M059J (cell line): ENCODE measurements at places on chromosomes 3 and 15. TPM values are rescaled to one million over a fixed set of nuclear protein-coding genes. Genes with fewer than 3 reads are reported as not detected.

- DNase-seq, result peak; percentile 89
Observed at GRCh38 chr15:87609474-87609873, 647.1 kb downstream of the NTRK3 start.

DNA sequence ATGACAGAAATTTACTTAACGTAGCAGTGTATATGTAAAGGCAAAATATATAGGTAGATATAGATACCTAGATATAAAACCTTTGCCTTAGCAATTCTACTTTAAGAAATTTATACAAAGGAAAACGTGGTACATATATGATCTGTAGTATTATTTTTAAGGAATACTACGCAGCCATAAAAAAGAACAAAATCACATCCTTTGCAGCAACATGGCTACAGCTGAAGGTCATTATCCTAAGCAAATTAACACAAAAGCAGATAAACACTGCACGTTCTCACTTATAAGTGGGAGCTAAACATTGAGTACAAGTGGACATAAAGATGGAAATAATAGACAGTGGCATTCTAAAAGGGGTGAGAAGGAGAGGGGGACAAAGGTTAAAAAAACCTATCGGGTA, 14.8 kb upstream of the LIPC start:
- DNase-seq, result no peak

- no peak for DNase-seq
Observed at GRCh38 chr3:25191673-25192072, 236.4 kb upstream of the RARB start.

SRP14 gene
- total RNA-seq, result 236 and 307 TPM in 2 replicates

MORC1 gene
- 0.02 TPM in 1 of 2 replicates, not detected in the other for total RNA-seq

DNA sequence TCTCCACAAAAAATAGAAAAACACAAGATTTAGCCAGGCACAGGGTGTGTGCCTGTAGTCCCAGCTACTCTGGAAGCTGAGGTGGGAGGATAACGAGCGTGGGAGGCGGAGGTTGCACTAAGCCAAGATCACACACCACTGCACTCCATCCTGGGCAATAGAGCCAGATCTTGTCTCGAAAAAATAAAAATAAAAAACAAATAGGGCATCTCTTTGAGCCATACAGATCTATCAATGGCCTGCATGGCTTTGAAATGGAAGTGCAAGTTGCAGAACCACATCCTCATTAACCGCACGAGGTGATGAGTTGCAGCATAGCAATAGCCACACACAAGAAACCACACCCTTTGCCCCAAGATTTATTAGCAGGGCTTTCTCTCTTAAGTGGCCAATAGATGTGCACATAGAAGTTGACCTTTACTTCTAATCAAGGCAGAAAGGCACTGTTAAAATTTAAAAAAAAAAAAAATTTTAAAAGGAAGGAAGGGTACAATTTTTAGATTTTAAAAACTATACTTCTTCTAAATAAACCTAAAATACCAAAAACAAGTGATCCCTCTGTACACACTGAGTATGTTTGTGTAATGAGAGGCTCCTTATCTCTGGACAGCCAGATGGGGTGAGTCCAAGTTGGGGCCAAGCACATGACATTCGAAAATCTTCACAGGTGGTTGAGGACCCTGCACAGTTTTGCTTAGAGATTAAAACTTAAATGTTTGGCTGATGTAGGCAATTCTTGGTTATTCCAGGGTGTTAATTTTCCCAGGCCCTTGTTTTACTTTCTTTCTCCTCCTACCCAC, 53.4 kb downstream of the FILIP1L start:
- no peak for DNase-seq

GCNT3 gene
- total RNA-seq, result 1.1 and 1.6 TPM in 2 replicates

DNA sequence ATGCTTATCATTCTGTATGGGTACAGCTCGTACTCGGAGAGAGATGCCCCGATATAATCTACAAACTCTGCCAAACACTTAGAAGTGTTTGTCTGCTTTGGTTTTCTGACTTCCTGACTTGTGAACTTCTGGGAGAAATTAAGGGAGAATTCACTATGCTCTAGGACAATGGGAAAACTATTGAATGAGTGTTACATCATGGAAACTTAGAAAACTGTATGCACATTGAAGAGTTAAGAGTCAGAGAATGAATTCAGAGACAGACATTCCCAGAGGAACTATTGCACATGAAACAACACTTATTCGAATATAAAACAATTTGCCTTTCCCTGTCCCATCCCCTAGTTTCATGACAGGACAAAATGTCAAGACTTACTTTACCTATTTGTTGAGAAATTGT, 57.8 kb downstream of the DTWD1 start:
- no peak for DNase-seq

DNA sequence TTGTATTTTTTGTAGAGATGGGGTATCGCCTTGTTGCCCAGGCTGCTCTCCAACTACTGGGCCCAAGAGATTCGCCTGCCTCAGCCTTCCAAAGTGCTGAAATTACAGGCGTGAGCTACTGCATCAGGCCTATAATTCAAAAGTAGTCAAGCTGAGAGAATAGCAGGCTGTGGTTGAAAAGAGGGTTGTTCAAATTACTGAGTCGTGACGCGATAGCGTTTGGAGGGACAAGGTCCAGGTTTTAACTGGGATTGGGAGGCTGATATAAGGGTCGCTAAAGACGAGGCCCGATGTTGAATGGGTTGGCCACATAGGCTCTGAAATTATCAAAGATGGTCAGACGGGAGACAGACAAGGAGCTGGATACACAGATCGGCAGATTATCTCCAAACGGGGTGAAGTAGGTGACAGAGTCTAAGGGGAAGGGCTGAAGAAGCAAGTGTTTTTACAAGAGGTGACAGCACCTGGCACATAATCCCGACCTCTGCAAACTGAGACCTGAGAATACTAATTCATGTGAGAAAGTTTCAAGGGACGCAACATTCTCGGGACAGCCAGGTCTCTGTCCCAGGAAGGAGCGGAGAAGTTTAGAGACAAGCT, 759 bp upstream of the ARID3B start:
- DNase-seq, result peak; percentile 59

ATOSA gene
- total RNA-seq, result 11.3 and 13.2 TPM in 2 replicates

DNA sequence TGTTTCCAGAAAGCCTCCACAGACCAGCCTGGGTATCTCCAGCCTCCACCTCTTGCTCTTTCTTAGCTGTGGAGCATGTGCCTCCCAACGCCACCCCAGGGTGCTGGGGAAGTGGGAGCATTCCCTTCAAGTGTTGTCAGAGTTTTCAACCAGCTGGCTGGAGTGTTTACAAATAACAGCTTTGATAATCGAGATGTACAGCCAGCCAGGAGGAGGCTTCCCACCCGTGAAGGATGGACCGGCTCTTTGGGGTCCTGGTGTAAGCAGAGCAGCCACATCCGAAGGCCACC, 8.5 kb upstream of the OXTR start:
- DNase-seq, result no peak

DNA sequence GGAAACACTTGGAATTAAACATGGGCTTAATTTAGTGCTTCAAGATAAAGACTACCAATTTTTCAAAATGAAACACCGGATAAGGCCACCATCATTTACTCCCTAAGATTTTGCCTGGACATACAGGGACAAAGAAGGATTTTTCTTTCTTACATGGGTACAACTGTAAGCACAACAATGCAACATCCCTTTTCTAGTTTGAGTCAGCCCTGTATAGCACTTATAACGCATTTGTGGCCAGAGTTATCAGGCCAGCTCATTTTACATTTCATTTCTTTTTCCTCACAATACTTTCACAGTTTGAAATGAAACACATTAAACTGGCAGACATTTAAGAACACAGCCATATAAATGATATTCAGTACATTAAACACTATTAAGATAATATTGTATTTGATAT, 9.8 kb upstream of the SUCNR1 start:
- peak; percentile 57 for DNase-seq

PCOLCE2 gene
- 21.6 and 26.5 TPM in 2 replicates for total RNA-seq

PCLAF gene
- 90.7 and 163 TPM in 2 replicates for total RNA-seq

- DNase-seq, result no peak
Observed at GRCh38 chr15:28914483-28915023, 28.8 kb downstream of the APBA2 start.

DNA sequence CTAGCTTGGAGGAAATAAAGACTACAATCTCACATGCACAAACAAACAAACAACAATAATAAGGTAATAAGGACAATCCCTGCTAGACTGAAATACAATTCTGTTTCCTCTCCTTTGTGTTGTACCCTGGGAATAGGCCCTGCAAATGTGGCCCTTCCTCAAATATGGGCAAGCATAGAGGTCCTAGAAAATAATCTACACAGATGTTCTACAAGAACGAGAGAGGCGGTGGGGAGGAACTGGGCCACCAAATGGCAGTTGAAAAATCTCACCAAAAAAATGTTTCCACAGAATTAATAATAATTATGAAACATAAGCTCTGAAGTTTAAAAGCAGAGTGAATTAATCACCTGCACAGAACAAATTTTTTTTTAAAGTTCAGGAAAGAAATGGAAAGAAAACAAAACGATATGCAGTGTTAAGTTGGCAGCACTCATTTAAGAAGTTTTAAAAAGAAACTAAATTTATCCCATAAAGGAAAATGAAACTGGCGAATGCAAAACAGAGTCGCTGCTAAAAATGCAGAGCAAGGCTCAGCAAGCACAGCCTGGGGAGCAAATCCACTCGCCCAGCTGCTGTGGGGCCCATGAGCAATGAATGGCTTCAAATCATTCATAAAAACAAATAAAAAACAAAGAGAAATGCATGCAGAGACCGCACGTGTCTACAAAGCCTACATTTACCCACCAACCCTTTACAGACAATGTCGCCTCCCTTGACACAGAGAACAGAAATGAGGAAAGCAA, 475.4 kb downstream of the OCA2 start:
- DNase-seq, result no peak

TMEM158 gene
- total RNA-seq, result 191 and 272 TPM in 2 replicates

FSIP1 gene
- 0.64 and 0.76 TPM in 2 replicates for total RNA-seq

DNA sequence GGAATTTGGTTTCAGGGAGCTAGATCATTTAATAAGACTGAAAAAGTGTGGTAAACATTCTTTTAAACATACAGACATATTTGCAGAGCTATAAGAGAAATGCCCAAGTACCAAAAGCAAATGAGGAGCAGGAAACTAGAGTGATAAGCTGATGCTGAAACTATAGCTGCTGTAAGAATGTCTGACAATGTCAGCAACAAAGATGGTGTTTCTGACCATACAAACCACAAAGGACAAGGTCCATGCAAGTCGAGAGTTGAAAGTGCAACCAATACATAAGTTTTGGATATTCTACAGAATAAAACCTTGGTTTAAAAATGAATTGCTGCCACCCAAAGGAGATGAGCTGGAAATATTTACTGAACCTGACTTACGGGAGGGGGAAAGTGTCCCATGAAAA, 610.2 kb downstream of the TBL1XR1 start:
- DNase-seq, result no peak
